ENCODE measurements at places on chromosomes 1 and 21.

GRCh38 chr1:181179987-181180365, 91.5 kb downstream of the IER5 start:
- peak; percentile 86 for DNase-seq

DNA sequence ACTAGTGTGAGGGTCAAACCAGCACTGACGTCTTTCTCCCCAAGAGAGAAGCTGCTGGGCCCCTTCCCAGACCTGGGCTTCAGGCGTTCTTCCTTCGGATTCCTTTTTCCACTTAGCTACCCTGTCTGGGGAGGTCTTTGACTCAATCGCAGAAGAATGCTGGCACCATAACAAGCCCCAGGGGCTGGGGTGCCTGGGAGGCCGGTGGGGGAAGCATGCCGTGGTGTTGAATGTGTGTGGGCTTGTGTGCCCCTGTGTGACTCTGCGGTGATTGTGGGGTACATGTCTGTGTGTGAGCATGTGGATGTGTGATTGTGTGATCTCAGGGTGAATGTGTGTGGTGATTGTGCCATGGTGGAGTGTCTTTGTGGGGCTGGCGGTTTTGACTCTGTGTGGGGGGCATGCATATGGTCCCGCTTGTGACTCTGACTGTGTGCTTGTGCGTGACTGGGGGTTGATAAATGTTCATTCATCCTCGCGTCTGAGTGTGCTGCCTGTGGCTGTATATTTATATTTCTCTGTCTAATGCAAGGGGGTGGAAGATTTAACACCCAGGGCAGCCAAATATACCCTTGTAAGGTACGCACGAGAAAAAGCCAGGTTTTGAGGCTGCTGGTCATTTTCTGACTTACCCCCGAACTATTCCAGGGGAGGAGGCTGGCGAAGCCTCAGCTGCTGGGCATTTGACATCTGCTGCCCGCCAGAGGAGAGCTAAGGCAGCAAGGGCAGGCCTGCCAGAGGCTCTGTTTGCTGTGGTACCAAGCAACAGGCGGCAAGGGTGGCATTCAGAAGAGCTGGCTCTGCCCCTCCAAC, 1.1 kb upstream of the SYNC start:
- DNase-seq: peak; percentile 75

DNA sequence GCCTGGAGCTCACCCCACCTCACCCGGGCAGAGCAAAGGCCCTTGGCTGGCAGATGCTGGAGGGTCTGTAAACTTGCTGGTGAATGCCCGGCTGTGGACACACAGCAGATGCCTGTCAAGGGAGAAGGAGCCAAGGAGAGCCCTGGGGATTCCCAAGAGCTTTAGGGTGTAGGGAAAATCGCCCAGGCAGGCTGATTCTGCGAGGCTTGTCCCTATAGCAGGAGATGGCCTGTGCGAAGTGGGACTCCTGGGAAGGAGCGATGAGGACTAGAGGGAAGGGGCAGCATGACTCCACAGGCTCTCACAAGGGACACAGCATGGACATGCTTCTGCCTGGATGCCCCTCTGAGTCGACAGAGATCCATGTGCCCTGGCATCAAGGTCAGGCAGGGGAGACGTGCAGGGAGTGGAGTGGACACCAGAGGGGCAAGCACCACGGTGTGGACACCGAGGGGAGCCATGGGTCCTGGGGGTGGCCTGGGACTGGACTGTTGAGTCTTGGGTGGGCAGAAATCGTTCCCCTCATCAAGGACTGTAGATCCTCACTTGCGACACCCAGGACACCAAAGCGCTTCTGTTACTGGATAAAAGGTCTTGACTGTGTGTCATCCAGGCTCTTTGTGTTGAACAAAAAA, 71.4 kb upstream of the ABCG1 start:
- DNase-seq: no peak

- no peak for DNase-seq
Measured at GRCh38 chr1:21124846-21125245, 51.9 kb downstream of the EIF4G3 start.

DNA sequence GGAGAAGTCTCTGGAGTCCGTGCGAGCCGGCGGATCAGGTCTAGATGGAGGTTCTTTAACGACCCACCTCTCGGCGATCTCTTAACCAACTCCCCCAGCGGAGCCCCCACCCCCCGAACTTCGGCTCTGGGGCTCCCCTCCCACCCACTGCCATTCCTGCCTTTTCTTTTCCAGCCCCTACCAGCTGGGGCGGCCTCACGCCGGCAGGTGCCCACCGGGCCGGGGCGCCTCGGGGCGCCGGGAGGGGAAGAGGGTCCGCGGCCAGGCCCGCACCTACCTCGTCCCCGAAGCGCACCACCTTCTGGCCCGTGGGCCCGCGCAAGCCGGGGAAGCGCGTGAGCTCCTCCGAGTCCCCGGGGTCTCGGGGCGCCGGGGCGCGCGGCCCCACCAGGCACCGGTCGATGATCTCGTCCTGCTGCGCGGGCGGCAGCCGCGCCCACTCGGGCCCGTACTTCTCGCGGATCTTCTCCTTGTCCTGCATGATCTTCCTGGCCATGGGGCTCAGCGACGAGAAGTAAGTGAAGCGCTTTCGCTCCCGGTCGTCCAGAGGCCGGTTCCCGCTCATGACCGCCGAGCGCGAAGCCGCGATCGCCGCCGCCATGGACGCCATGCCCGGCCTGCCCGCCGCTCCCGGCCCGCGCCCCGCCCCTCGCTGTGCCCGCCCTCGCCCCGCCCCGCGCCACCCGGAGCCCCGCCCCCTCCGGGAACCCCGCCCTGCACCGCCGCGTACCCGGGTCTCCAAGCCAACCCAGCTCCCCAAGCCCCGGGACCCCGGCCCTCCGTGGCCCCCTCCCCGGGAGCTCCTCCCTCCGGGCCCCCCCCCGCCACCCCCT, at the start of gene C1orf198:
TSS of gene C1orf198 (minus strand) at position 619 of the 833 bp plus-strand sequence. CDS start at position 610, 9 bp downstream.
- peak; percentile 89 for DNase-seq

DNA sequence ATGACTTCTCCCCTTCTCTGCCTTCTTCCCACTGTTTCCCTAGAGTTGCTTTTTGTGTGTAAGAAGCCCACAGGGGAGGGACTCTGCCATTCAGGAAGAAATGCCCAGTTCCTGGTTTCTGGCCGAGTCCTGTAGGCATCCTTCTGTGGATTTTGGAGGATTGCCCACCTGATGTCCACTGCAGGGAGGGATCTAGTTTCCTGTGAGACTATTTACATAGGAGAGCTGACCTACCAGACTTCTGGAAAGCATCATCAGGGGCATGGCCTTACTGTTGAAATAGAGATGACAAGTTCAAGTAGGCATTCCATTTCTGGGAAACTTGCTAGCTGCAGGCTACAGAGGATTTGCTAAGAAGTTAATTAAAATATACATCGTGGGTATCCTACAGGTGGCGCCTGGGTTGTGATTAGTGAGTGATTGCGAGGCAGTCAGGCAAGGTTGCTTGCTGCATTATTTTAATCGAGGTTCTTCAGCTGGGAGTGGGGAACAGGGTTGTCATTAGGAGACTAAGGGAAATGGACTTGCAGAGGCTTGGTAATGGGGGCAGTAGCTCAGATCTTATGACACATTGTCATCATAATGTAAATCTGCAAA, 148.7 kb downstream of the HHAT start:
- DNase-seq: no peak

- no peak for DNase-seq
Measured at GRCh38 chr1:62688687-62689085, 500 bp upstream of the DOCK7 start.

DNA sequence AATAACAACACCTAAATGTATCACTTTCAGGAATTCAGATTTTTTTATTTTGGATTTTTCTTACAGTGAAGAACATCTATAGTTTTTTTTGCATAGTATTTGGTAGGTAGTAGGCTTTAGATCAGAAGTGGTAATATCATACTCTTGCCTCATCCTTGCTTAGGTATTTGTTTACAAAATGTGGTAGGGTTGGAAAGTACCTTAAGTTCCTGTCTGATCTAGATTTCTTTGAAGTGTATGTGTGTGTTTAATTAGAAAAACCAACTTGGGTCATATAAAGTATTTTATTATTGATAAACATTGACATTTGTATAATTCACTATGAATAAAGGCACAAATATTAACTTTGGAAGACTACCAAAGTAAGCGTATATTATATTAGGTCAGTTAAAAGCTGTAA, 85.3 kb upstream of the GPR88 start:
- no peak for DNase-seq

- no peak for DNase-seq
Measured at GRCh38 chr1:201269900-201270410, 13.4 kb upstream of the PKP1 start.

DNA sequence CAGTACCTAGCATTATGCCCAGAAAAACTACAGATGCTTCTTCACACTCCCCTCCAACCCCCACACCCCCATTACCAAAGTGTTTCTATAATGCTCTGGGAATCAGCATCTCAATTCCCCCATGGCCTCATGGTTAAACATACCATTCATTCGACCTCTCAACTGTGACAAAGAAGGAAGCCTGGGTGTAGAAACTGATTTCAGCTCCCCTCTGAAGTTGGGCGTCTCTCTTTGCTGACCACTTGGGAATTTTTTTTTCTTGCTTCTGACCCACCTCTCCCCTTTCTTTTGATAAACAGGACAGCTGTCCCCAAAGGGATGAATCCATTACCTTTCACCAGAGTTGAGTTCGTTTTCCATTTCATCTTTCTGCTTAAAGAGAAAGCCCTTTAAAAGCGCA, 116.4 kb upstream of the HOOK1 start:
- no peak for DNase-seq

DNA sequence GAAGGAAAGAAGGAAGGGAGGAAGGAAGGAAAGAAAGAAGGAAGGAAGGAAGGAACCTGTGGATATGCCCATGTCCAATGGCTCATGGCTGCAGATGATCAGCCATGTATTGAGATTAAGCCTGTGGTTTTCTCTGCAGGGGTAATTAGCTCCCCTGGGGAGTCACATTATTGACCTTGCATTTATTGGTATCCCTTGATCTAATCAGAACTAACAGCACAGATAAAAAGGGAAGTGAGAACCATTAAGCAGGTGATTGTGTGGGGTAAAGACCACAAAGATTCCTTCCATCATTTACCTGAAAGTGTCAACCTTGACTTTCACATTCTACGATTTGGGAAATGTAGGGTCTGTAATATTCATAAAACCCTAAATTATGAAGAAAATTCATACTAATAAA, 390.7 kb downstream of the BRINP2 start:
- DNase-seq: no peak

DNA sequence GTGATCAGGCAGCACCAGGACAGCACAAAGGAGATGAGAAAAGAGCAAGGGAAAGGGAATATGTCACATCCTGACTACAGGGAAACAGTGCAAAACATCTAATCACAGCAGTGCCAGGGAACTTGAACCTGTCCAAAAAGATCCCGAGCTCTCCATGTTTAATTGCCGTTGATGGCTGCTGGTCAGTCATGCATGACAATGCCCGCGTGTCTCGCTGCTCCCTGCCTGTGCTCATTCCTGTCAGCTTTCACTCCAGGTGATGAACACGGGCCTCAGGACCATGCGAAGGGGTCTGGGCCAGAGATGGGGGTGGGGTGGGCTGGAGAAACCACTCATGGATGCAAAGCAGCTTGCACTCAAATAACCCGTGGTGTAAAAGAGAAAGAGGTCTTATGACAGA, 287.0 kb downstream of the GPATCH2 start:
- no peak for DNase-seq

DNA sequence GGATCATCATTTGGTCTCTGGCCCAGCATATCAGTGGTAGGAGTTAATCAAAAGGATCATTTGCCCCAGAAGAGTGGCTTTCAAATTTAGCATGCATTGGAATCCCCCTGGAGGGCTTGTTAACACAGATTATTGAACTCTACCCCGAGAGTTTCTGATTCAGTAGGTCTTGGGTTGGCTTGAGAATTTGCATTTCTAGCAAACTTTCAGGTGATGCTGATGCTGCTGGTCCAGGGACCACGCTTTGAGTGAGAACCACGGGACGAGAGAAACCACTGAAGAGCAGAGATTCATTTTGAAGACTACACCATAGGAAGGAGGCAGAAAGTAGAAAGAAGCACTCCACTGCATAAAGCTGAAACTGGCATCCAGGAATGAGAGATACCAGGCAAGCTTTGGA, 81.3 kb upstream of the DUSP10 start:
- DNase-seq: no peak

- no peak for DNase-seq
Measured at GRCh38 chr1:4010814-4011605, 110.9 kb upstream of the C1orf174 start.

- no peak for DNase-seq
Measured at GRCh38 chr1:224998185-224998584, 68.7 kb downstream of the DNAH14 start.

GRCh38 chr1:166952002-166952746, 23.2 kb downstream of the ILDR2 start:
- peak; percentile 40 for DNase-seq

GRCh38 chr1:7902478-7903085, 38.1 kb downstream of the TNFRSF9 start:
- peak; percentile 68 for DNase-seq

DNA sequence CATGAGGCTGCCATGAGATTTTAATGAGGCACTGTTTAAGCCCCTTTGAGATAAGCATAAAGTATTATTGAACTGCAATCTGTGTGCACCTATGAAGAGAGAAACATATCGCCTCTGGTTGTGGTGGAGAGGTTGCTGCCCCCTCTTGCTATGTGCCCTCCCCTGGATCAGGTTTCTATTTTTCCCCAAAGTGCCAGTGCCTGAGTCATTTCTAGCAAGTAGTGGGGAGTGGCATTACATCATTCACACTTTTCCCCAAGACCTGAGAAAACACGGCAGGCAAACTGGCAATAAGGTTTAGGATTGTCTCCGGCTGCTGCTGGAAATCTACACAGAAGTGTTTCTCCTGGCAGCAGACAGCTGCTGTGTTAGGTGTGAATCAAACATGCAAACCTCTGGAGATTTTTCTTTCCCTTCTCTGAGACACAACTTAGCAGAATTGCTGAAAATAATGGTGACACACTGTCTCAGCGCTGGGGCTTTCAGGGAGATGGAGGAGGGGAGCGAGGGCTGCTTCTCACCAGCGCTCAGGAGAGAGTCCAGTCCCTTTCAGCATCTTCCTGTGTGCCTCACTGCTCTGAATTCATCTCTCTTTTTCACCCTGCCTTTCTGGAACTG, 13.7 kb upstream of the RGS16 start:
- DNase-seq: peak; percentile 59

- no peak for DNase-seq
Measured at GRCh38 chr1:192629612-192630011, 6.3 kb upstream of the RGS13 start.

DNA sequence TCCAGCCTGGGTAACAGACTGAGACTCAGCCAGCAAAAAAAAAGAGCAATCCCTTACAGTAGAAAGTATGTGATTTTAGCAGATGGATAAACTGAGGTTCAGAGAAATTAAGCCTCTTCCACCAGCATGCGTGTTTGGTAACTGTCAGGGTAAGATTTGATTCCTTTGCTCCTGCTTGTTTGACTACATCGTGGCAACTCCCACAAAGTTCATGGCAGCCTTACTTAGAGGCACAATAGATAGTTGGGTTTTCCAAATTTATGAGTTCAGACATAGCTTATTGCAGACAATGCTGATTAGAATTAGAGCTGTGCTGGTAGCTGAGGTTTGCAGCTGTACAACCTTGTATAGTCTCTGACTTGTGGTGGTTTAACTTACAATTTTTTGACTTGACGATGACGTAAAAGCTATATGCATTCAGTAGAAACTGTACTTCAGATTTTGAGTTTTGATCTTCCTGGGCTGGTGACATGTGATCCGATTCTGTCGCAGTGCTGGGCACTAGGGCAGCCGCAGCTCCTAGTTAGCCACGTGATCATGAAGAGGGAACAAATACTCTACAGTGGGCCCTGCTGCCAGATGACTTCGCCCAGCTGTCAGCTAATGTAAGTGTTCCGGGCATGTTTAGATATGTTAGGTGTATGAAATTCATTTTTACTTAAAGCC, 167.8 kb downstream of the DHRS3 start:
- no peak for DNase-seq
